CD4-positive, alpha-beta memory T cell (primary cell): ENCODE measurements at places on chromosomes 16 and 17.

DNA sequence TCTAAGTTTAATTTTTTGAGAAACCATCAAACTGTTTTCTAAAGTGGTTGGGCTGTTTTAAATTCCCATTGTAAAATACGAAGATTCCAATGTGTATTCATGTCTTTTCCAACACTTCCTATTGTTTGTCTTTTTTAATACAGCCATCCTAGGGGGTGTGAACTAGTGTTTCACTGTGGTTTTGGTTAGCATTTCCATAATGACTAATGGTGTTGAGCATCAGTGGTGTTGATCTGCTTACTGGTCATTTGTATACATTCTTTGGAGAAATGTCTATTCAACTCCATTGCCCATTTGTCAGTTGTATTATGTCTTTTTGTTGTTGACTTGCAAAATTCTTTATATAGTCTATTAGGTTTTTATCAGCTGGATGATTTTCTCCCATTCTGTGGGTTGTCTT is 239.2 kb upstream of the AXIN2 start:
- DNase-seq = no peak

DNA sequence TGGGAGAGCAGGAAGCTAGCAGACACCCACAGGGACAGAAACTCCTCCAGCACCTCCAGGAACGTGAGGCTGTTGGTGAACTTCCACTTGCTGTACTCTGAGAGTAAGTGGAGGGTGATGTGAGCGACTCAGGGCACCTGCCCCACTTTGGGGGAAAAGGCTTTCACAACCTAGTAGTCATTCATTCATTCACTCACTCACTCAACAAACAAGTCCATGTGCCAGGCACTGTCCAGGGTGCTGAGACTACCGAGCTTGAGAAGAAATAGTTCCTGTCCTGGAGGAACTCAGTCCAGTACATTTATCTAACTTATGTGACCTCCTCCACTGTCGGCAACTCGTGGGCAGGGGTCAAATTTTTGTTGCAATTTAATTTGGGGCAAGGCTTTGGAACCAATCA is 26.6 kb downstream of the LGALS9 start:
- no peak for DNase-seq

DNA sequence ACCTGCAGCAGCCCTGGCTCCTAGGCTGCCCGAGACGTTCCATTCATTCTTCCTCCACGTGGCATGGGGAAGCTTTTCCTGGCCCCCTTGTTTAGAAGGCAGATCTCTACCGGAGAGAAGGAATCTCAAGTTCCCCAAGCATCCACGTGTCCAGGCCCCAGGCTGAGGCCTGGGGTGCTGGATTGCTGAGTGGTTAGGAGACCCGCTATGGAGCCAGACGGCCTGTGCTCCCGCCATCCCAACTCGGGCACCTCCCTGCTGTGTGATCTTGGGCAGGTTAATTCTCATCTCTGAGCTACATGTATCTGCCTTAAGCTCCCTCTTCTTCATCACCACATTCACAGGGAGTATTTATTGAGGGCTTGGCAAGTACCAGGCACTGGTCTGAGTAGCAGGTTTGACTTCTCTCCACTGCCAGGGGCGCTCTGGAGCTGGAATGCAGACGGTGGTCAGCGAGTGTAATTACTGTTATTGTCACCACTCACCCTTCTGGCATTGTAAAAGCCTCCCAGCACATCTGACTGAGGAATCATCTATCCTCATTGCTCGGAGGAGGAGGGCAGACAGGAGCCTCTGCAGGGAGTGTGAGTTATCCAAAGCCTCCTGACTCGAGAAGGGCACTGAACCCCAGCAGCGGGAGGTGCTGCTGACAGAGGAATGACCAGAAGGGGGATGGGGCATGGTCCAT is 1.1 kb upstream of the ADGRG1 start:
- DNase-seq = no peak

DNA sequence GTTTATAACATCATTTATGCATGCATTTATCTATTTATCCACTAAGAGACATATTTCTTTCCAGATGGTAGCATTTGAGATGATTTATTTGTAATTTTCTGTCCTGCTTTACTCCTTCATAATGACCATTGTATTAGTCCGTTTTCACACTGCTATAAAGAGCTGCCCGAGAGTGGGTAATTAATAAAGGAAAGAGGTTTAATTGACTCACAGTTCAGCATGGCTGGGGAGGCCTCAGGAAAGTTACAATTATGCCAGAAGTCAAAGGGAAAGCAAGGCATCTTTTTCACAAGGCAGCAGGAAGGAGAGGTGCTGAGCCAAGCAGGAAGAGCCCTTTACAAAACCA is 28.6 kb downstream of the TRIM25 start:
- no peak for DNase-seq

GRCh38 chr16:7405166-7405565 is 72.5 kb downstream of the RBFOX1 start:
- no peak for DNase-seq

DNA sequence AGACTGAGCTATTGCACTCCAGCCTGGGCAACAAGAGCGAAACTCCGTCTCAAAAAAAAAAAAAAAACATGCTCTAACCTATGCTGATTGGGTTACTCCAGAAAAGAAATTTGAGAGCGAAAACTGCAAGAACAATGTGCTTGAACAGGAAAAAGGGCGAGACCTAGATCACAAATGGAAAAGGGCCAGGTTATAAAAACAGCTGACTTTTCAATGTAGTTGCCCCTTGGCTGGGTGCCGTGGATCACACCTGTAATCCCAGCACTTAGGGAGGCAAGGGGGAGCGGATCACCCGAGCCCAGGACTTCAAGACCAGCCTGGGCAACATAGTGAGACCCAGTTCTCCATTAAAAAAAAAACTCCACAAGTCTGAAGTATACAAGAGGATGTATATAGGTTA is 48.8 kb downstream of the MRM3 start:
- DNase-seq = no peak

GRCh38 chr16:1963806-1964505 is 670 bp downstream of the RPS2 start:
- peak; percentile 57 for DNase-seq

GRCh38 chr17:9313346-9313745 is 262.3 kb downstream of the STX8 start:
- no peak for DNase-seq

- DNase-seq = no peak
These were observed 18.1 kb upstream of the DHX40 start for GRCh38 chr17:59547131-59547915.
